ENCODE measurements at places on chromosomes 16 and 17.

GRCh38 chr16:6884002-6884401, 448.6 kb upstream of the RBFOX1 start:
- no peak for DNase-seq

- no peak for DNase-seq
Observed at GRCh38 chr17:81811705-81812570, 8.0 kb downstream of the GCGR start.

DNA sequence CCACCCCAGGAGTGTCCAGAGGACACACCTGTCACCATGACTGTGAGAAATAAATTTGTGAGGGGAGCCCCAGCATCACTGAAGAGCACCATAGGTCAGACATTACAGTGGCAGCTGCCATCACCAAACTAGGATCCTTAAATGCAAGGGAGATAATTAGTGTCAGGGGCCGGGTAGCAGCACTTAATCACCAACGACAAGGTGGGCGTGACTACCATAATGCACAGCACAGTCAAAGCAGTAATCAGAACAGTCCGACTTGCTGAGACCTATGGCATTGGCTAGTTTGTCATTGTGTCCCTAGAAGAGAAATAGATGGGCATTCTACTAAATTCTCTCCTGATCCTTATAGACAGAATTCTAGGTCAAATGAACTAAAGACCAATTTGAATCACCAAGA, 856.7 kb upstream of the GOT2 start:
- DNase-seq: no peak

DNA sequence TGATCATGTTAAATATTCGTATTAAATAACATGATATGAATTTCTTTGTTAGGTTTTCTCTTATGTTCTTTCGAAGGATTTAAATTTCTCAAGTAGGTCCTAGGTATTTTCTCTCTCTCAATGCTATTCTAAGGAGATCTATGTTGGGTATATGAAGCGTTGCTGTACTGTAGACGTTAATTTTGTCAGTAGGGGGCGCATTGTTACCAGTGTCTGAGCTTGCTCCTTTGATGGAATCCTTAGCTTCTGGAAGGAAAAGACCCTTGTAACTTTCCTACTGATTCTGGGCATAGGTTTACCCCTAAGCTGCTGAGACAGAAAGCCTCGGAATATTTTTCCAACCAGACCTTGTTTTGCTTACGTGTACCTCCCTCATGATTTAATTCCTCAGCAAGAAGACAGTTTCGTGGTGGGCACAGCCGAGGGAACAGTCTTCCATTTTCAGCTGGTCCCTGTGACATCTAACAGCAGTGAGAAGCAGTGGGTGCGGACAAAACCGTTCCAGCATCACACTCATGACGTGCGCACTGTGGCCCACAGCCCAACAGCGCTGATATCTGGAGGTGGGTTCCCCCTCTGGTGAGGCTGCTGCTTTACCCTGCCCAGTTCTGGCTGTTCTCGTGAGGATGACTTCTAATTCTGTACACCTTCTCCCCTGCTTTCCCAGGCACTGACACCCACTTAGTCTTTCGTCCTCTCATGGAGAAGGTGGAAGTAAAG, 17.9 kb downstream of the UTP4 start:
- peak; percentile 53 for DNase-seq
